ENCODE measurements at places on chromosomes 4 and X. TPM values are rescaled to one million over a fixed set of nuclear protein-coding genes. Genes with fewer than 3 reads are reported as not detected.

ASB12 gene
- total RNA-seq = not detected

DSPP gene
- not detected for total RNA-seq

XG gene
- 0.31 TPM for total RNA-seq

NEXMIF gene
- total RNA-seq = not detected

RGN gene
- under 0.01 TPM for total RNA-seq

UGDH gene
- total RNA-seq = 46.3 TPM

Measured in bladder microvascular endothelial cell (primary cell).